ENCODE measurements at places on chromosomes 12 and 14.

- no peak for DNase-seq
These were observed 110.6 kb downstream of the PRMT8 start for GRCh38 chr12:3601461-3602150.

DNA sequence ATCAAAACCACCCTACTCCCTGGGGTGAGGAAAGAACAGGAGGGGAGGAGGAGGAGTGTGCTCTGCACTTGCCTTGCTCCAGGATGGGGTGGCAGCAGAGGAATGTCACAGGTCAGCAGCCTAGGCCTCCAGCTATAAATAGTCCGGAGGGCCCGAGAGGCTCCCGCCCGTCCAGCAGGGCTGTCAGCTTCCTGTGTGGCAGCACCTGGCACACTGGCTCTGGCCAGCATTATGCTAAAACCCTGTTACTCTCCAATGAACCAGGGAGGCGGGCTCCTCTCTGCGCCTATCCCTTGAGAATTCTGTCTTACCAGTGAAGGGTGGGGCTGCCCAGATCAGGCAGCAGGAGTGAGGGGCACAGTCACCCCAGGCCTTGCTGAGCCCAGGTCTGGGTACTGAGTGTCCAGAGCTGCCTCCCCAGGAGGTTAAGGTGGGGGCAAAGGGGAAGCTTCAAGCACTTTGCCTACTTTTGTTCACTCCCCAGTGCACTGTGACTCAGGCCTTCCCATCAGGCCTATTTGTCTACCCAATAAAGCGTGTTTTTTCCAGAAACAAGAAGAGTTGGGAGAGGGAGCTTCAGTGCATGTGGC lies 1.2 kb upstream of the COX14 start:
- no peak for DNase-seq

DNA sequence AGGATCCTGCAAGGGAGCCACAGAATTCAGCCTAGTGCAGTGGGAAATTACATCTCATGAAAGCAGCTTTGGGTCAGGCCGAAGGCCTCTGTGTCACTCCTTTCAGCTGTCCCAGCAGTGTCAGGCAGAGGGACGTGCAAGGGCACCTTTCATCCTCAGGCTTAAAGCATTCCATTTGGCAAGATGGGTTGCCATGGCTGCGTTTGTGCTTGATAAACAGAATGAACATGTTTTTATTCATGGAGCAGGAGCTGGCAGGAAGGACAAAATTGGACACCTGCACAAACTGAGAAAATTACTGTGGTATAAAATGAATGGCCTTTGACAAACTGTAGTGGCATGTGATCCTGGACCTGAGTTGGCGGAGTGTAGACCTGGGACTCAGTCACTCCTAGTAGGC lies 29.4 kb downstream of the ACAD10 start:
- DNase-seq = no peak

DNA sequence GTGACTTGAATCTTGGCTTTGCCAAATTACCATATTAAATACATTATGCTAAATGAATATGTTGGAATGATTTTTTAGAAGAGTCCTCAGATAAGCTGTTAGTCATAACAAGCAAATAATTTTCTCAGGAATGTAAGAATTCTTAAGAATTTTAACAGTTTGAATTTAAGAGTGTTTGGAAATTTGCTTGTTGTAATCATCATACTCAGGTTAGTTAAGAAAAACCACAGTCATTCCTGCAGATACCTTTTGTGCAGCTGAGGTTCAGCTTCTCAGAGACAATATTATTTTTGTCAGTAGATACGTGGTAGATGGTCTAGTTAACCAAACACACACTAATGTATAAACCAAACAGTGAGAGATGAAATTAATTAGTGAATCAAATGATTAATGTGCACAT lies 8.9 kb downstream of the WNK1 start:
- DNase-seq = no peak

DNA sequence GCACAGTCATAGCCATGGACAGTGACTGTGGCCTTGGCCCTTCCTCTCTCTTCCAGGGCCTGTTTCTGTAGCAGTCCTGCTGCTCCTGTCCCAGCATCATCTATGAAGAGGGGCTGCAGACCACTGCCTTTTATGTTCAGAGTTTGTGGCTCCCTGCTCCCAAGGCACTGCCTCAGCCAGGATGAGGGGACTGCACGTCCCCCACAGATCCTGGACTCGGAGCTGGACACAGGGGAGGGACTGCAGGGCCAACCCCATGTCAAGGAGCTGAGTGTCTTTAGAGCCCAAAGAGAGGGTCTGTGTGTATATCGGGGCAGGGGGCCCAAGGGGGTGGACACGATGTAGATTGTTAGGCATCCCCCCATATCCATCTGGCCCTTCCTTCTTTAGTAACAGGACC lies 60.6 kb upstream of the DIO3 start:
- DNase-seq = no peak

GRCh38 chr12:112219195-112219594 lies 93.8 kb downstream of the TRAFD1 start:
- DNase-seq = no peak

GRCh38 chr14:77903221-77903620 lies 103.3 kb downstream of the ADCK1 start:
- no peak for DNase-seq

GRCh38 chr12:27185234-27186021 lies 58.7 kb upstream of the STK38L start:
- no peak for DNase-seq

DNA sequence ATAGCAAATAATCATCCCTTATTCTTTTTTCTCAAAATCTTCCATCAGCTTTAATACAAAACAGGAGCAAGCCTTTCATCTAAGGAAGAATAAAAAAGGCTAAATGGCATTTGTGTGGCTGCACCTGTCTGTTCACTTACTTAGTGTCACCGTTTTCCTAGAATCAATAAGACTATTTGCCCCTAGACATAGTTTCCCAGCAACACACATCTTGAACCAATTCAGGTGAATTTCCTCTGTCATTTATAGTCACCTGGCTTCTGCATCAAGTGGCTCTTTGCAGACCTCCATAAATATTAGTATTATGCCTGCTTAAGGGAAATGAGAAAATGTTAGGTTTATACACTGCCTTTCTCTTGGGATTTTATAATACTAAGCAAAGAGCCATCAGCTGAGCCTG lies 17.4 kb upstream of the GCH1 start:
- no peak for DNase-seq

GRCh38 chr12:7091660-7092228 lies 501 bp downstream of the C1R start:
- DNase-seq = no peak

GRCh38 chr12:49097381-49097780 lies 2.8 kb upstream of the DHH start:
- no peak for DNase-seq

GRCh38 chr12:123089631-123090353 lies 61.1 kb downstream of the PITPNM2 start:
- no peak for DNase-seq

DNA sequence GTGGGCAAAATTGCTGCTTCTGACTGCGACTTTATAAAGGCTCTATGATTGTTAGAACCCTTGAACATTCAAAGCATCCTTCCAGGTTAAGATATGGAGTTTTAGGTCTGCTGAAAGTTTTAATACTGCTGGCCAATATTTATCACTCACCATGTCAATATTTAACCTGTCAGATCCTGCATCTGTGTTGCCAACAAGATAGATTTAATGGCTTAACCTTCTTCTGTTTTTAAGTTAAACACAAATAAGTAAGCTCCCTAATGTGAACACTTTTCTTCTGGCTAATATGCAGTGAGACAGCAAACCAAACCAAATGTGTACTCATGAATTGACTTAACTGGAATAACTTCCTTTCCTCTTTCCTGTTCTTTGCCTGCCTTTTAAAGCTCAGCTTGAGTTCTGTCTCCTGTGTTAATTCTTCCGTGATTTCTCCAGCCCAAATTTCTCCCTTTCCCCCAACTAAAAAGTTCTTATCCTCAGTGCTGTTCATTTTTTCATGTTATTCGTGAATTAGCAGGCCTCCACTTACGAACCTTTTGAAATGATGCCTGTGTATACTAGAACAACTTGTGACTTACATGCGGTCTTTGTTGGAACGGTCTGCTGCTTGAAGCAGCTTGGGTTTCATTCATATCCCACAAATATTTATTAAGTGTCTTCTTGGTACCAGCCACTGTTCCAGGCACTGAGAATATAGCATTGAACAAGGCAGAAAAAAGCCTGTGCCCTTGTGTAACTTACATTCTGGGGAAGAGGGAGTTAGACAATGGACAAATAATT lies 9.1 kb downstream of the FBXW8 start:
- no peak for DNase-seq

DNA sequence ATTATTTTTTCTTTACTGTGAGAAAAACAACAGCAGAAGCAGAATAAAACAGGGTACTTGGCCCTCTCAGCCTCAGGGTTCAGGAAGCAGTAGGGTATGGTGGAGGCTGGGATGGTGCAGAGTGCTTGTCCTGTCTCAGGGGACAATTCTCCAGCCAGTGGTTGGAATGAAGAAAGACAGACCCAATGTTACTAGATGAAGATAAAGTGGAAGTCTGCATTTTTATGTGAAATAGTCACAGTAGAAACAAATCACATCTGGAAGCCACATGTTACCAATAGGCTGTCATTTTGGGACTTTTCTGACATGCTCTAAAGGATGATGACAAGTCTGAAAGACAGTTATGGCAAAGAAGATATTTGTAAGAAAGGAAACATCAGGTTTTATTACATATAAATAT lies 32.3 kb downstream of the PROX2 start:
- DNase-seq = no peak

GRCh38 chr14:59159169-59159568 lies 29.3 kb upstream of the DAAM1 start:
- DNase-seq = no peak

DNA sequence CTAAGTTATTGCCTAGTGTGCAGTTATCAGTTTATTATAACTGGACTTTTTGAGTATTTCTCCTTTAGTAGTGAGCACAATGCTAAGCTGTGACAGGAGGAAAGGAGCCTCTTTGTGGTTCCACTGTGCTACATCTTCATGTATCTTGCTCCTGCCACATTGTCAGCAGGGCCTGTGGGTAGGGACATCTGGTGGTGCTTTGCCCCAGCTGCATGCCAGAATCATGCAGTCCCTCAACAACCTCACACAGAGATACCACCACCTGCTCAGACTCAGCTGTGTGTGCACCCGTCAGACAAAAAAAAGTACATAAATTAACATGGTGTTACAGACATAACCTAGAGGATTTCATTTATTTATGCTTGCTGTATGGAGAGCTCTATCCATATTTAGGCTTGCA lies 51.1 kb downstream of the MIS18BP1 start:
- DNase-seq = no peak

GRCh38 chr12:117344716-117345115 lies 16.7 kb downstream of the NOS1 start:
- no peak for DNase-seq

- DNase-seq = no peak
These were observed 2.6 kb downstream of the GPR162 start for GRCh38 chr12:6824085-6824775.

- DNase-seq = no peak
These were observed 247.0 kb downstream of the PHLDA1 start for GRCh38 chr12:75784591-75784990.

DNA sequence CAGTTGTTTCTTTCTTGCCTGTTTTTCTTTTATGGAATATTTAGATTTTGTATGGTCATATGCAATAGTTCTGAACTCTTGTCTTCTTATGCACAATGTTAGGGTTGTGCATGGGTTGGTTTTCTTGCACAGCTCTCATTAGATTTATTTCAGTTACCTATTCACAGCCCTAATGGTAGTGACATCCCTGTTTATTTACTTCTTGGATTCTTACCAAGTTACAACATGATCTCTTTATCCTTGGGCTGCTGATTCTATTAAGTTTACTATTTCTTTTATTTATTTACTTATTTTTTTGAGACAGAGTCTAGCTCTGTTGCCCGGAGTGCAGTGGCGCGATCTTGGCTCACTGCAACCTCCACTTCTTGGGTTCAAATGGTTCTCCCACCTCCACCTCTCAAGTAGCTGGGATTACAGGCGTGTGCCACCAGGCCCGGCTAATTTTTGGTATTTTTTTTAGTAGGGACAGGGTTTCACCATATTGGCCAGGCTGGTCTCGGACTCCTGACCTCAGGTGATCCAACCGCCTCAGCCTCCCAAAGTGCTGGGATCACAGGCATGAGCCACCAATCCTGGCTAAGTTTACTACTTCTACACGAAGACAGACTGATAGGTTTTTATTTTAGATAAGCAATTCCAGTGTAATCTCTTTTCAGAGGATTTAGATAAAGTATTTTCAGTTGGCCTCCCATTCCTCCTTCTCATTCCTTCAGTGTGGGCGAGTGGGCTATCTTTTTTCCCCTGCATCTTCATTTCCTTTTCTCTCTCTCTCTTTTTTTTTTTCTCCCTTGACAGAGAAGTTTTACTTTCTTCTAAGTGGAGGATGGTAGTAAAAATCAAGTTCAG lies 395.1 kb upstream of the RGS6 start:
- no peak for DNase-seq

GRCh38 chr14:92654239-92654901 lies 94.1 kb downstream of the LGMN start:
- DNase-seq = no peak

GRCh38 chr12:82474181-82474797 lies 116.0 kb downstream of the METTL25 start:
- DNase-seq = no peak

- DNase-seq = no peak
These were observed 27.0 kb downstream of the MAP3K9 start for GRCh38 chr14:70782361-70782760.

- DNase-seq = no peak
These were observed 4.7 kb upstream of the CCER1 start for GRCh38 chr12:90959538-90960139.

GRCh38 chr12:86006727-86007126 lies 132.6 kb downstream of the NTS start:
- no peak for DNase-seq

- no peak for DNase-seq
These were observed 199.5 kb upstream of the PLEKHG7 start for GRCh38 chr12:92503029-92503931.

- DNase-seq = no peak
These were observed 313.2 kb upstream of the DIO3 start for GRCh38 chr14:101247842-101248725.

DNA sequence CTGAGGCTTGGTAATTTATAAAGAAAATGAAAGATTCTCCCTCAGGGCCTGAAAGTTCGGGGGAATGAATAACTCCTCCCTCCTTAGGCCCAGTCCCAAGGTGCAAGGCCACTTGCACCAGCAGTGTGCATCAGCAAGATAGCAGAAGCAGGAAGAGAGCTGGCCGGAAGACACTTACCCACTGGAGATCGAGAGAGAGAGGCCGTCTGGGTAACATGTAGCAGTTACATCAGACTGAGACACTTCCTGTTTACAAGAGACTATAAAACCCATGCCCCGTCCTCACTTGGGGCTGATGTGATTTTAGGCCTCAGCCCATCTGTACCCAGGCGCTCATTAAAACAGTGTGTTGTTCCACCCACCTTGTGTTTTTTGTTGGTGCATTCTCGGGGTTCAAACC lies 85.2 kb downstream of the TMTC3 start:
- no peak for DNase-seq

DNA sequence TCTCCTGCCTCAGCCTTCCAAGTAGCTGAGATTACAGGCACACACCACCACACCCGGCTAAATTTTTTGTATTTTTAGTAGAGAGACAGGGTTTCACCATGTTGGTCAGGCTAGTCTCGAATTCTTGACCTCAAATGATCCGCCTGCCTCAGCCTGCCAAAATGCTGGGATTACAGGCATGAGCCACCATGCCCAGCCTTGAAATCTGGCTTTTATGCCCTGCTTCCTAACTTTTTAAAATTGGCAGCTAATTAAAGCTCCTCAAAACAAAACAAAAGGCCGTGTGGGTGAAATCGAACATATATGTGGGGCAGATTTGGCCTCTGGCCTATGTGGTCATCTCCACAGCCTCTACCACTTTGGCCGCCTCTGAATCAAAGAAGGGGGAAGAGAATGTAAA lies 37.9 kb downstream of the KCTD10 start:
- no peak for DNase-seq

All from stimulated activated CD4-positive, alpha-beta T cell treated with anti-CD3 and anti-CD28 coated beads, Interleukin-12 subunit alpha, Interleukin-12 subunit beta, amount 100 ng/mL, for 24 hours (primary cell).